Lower lobe of right lung (tissue), 2 donors: ENCODE measurements at places on chromosomes 1 and 21. TPM values are rescaled to one million over a fixed set of nuclear protein-coding genes. Genes with fewer than 3 reads are reported as not detected.

The SPRR1A gene
- not detected for total RNA-seq

The SH2D1B gene
- 1.9 TPM for total RNA-seq

The ARHGAP30 gene
- total RNA-seq = 63.7 TPM

The CROCC gene
- 21.0 TPM for total RNA-seq

The S100A16 gene
- total RNA-seq = 52.3 TPM

The ARPC5 gene
- 191 TPM for total RNA-seq

The CD101 gene
- total RNA-seq = 105 TPM

The VAV3 gene
- 11.3 TPM for total RNA-seq

The RXRG gene
- total RNA-seq = 8.4 TPM

The NR1I3 gene
- total RNA-seq = not detected

The KAZN gene
- total RNA-seq = 21.2 TPM

The GPR161 gene
- total RNA-seq = 9.6 TPM

The GRHL3 gene
- total RNA-seq = 0.80 TPM

The XPR1 gene
- 21.1 TPM for total RNA-seq

The SLC41A1 gene
- 29.3 TPM for total RNA-seq

The KIF26B gene
- total RNA-seq = 1.2 TPM

The PGLYRP3 gene
- total RNA-seq = not detected

The IL19 gene
- not detected for total RNA-seq

The KCNJ6 gene
- 0.09 TPM for total RNA-seq

The DMBX1 gene
- not detected for total RNA-seq

The SPRR2G gene
- total RNA-seq = not detected

The FCGR1A gene
- total RNA-seq = 65.3 TPM

The CCDC185 gene
- total RNA-seq = not detected
